BJ (cell line): ENCODE measurements at places on chromosomes 3 and 15. TPM values are rescaled to one million over a fixed set of nuclear protein-coding genes. Genes with fewer than 3 reads are reported as not detected.

GRCh38 chr15:66102563-66103292 lies 150.8 kb downstream of the MEGF11 start:
- DNase-seq = no peak

- DNase-seq = no peak
These were observed 155.0 kb downstream of the RSRC1 start for GRCh38 chr3:158264894-158265293.

DNA sequence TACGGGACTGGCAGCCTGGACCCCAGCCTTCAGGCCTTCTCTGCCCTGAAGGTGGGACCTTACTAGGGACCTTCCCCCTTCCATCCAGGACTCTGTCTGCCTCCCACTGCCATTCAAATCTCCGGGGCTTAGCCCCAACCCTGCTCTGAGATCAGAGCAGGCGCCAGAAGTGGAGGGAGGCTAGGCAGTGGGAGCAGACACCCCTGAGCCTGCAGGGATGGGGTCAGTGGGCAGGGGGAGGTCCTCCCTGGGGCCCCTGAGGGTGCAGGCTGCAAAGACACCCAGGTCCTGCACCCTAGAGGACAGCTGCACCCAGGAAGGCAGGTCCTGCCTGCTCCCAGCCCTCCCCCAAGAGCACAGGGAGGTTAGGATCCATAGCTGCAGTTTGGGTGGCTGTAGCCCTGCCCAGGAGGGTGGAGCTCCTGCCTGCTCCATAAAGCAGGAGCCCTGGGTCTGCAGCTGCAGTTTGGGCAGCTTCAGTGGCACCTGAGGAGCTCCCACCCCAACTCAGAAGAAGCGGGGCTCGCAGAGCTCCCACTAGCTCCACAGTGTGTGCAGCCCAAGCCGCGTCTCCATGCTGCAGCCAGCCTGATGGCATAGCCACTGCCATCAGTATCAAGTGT lies 8.1 kb upstream of the POC1A start:
- no peak for DNase-seq

GRCh38 chr3:132822266-132822665 lies 100.1 kb upstream of the NPHP3 start:
- DNase-seq = no peak

Gene FBXW12
- not detected in 2 replicates for polyA plus RNA-seq

Gene ADCY5
- 0.21 and 0.23 TPM in 2 replicates for polyA plus RNA-seq

Gene CORO2B
- 5.1 and 7.7 TPM in 2 replicates for polyA plus RNA-seq
